ENCODE measurements at places on chromosomes 4 and X.

- no peak for DNase-seq
Observed at GRCh38 chr4:13580036-13580435, 35.7 kb upstream of the NKX3-2 start.

GRCh38 chrX:68669871-68670270, 22.4 kb downstream of the STARD8 start:
- no peak for DNase-seq

- no peak for DNase-seq
Observed at GRCh38 chrX:68686097-68686977, 38.9 kb downstream of the STARD8 start.

GRCh38 chrX:85922821-85923220, 124.5 kb downstream of the CHM start:
- DNase-seq: no peak

GRCh38 chr4:40325406-40326019, 9.6 kb upstream of the CHRNA9 start:
- DNase-seq: peak; percentile 39

DNA sequence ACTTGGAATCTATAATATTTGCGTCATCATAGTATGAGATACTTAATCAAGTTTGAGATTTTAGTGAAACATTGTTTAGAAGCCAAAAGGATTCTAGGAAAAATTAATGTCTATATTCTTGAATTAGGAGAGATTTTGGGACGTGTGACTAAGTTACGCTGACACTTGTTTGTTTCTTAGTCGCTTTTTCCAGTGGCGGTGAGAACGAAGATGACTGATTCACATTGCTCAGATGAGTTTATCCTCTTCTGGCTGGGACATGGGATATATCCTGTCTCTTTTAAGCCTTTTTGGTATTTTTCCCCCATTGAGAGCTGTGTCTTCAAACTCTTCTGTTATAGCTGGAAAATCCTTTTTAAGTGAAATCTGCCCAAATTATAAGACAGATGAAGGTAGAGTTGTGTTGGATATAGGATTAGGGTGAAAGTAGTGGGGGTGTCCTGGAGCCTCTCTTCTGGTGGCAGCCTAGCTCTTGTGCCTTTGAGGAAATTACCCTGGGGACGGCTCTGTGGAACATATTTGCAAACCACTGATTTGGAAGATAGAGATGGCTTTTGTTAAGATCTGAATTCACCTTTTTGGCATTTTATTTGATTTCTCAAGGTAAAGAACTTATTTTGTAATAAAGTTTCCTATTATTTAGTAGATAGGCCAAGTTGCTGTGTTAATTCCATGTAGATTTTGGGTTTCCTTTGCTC, 49.7 kb downstream of the HTT start:
- no peak for DNase-seq

GRCh38 chr4:98343626-98344025, 82.4 kb downstream of the RAP1GDS1 start:
- DNase-seq: no peak

- DNase-seq: no peak
Observed at GRCh38 chrX:40729598-40730584, 5.5 kb downstream of the MED14 start.

- no peak for DNase-seq
Observed at GRCh38 chr4:174037049-174037448, 246.4 kb downstream of the FBXO8 start.

DNA sequence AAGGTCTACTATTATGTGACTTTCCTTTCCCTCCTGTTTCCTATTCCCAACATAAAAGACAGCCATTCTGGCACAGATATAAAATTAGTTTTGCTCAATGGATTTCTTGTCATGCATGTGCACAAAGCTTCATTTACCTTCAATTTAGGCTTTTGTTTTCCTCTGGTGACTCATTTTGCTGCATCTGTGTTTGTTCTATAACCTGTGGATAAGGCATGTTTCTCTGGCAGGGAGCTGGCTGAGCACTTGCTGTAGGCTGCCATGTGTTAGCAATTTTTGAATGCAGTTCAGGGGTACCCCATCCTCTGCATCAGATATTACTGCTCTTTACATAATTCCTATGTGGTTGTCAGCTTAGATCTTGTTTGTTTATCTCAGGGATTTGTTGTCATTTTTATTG, 202.8 kb upstream of the GRID2 start:
- DNase-seq: no peak

DNA sequence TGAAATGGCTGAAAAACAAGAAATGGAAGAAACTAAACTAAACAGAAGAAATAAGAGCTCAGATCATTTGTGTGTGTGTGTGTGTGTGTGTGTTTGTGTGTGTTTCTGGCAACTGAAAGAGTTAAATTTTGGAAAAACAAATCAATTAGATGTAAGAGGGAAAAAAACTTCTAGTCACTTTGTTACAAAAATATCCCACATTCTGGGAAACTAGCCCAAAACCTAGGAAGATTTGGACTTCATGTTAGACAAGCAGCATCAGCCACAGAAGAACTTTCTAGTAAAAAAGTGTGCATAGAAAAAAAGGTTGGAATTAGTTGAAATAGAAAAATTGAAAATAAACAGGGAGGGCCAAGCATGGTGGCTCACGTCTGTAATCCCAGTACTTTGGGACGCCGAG, 111.6 kb upstream of the PRKG2 start:
- DNase-seq: no peak

GRCh38 chrX:10577853-10578252, 42.5 kb downstream of the MID1 start:
- DNase-seq: no peak

GRCh38 chr4:147955827-147956558, 224.1 kb downstream of the ARHGAP10 start:
- DNase-seq: no peak

DNA sequence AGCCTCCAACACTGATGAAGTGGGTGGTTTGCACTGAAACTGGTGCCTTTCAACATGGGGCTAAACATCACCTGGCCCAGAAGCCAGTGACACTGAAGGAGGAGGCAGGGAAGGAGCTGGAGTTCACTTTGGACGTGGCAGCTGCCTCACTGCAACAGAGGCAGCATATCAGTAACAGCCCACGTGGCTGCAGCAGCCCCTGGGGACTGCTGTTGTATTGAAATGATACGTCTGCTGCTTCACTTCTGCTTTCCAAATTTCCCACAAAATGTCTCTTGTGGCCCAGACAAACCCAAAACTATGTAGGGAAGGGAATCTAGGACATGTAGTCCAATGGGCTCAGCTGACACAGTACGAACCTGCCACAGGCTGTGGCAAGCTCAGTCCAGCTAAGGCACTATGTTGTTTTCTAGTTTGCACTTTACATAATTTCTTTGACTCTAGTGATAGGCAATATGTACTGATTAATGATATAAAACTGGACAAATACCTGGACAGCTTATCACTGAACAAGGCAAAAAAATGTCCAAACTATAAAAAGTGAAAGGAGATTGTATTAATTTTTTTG, 84.7 kb upstream of the RAPGEF2 start:
- DNase-seq: no peak

DNA sequence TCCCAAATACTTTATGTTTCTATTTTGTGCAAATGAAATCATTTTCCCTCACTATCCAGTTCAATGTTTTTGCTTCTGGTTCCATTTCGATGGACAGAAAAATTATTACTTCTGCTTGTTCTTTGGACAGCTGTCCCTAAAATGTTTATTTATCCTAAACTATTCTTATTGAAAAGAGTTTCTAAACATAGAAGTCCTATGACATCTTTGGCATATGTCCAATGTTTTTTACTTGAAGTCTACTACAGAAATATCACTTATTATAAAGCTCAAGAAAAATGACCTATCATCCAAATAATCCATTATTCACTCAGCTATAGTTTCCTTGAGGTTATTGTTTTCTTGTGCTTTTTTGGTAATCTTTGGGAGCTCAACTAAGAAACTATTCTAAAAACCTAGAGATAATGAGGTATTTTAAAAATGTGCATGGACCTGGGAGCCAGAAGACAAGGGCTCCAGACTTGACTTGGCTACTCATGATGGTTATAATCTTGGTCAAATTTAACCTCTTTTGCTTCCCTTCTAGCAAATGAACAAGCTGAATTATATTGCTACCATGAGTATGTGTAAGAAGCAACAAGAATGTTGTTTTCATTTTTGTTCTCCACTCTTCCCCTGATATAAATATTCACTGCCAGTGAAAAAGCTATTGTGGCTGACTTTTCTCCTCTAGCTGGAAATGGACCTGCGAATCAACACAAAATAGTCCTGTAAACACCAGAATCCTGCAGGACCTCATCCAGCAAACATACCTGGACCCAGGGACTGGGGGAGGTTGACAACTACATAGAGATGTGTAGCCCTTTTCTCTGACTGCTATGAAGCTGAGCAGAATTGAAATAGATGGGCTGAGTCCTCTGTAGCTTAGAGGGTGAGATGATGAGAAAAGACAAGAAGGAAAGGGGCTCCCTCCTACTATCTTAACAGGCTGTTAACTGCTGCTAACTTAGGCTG, 137.4 kb downstream of the FRYL start:
- no peak for DNase-seq

DNA sequence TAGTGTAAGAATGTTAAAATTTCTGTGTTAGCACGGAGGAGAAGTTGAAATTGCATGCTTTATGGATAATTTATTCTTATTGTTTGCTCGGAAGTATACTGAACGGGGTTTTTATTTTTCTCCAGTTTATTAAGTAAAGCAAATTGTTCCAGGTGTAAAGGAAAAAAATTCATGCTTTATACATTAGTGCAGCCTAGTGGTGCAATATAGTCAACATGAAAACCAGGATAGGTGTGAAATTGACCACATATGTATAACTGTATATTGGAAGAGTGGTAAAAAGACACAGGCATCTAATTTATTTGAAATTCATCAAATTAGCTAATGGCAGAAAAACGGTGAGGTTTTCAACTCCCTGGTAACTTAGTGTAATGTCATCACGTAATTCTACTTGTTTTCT, 959 bp downstream of the BRS3 start:
- no peak for DNase-seq

DNA sequence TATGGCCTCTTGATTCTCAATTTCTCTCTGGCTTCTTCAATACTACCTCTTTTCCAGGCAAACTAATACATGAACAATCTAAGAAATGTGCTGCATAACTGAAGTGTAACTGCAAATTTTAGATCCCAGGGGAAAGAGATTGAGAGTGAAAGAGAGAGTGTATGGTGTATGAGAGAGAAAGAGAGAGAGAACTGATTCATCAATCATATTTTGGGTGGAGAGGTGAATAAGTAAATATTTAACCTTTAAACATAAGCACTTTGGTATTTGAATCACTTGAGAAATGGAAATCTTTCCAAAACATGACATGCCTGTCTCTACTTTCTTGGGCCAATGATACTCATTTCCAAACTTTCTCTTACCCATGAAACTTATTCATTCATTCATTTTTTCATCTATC, 147.2 kb upstream of the DIPK2B start:
- DNase-seq: no peak

- DNase-seq: no peak
Observed at GRCh38 chr4:16665942-16666551, 232.4 kb downstream of the LDB2 start.

Measured in activated T-helper 9 cell treated with anti-CD3 and anti-CD28 coated beads, Interleukin-2, amount 50 U/mL, for 16 hours (primary cell).